ENCODE measurements at places on chromosomes 16 and 17.
A peak's percentile ranks its signal among the peaks of the same experiment; 100 is the strongest.

DNA sequence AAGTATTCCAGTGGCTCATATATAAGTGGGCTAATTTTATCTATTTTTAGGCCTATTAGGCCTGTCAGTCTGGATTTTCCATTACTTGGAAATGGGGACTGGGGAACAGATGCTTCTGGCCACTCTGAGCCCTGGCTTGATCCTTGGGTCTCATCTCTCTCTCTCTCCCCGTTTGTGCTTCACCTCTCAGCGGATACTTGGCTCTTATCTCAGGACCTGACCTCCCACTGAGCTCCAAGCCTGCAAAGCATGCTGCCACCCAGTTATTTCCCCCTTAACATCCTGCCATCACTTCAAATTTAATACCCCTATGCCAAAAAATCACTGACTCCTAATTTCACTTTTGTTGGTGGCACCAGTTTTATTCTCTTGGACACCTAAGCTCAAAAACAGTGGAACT is 4.2 kb downstream of the ZNF843 start:
- no peak for DNase-seq

- DNase-seq: no peak
Measured at GRCh38 chr17:71938340-71939010, 182.3 kb upstream of the SOX9 start.

GRCh38 chr16:73230651-73231050 is 182.7 kb upstream of the ZFHX3 start:
- DNase-seq: no peak

- DNase-seq: peak; percentile 33
Measured at GRCh38 chr17:79023886-79024771, at the start of gene C1QTNF1. C1QTNF1 (plus strand) TSS chr17:79024169; CDS start chr17:79043969, 19,800 bp downstream.

- DNase-seq: peak; percentile 78
Measured at GRCh38 chr16:57530104-57530521, 6.3 kb downstream of the CCDC102A start.

DNA sequence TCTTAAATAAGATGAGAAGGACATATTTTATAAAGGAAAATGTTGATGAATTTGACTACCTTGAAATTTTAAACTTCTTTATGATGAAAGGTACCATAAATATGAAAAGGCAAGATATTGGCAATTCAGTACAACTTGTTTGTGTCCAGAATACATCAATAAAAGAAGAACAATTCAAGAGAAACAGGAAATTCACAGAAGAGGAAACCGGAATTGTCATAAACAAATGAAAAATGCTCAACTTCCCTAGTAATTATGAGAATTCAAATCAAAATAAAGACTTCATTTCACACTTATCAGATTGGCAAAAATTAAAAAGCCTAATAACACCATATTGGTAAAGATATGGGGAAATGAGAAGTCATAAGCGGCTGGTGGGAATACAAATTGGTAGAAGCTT is 54.3 kb downstream of the WSB1 start:
- no peak for DNase-seq

GRCh38 chr16:81127051-81127450 is 30.9 kb upstream of the GCSH start:
- no peak for DNase-seq

DNA sequence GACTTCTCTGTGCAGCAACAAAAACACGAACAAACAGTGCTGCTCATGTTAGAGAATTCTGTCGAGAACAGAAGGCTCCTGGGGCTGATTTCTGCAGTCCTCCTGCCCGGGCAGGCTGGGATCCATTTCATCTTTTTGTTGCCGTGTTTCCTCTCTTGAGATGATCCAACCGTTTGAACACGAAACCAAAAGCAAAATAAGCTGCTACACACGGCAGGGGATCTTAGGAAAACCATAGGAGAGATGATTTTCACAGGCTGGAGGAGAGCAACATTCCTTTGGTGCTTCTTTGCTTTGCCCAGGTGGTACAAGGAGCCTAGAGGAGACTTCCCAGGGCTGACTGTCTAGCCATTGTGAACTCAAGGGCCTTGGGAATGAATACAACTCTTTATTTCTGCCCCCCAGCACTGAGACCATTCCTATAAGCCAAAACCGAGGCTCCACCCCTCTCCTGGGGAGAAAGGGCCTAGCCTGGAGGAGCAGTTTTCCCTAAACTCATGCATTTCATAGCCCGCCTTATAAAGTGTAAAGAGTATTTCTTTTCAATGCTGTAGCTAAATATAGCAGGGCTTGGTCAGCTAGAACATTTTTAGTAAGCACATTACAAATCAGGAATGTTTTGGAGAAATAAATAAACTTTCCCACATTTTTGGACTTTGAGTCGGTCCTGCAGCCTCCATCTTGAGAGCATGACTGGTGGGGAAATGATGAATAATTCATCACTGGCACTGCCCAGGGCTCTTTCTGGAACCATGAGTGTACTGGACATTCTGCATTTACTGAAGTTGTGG is 7.7 kb downstream of the FOXL1 start:
- DNase-seq: no peak

DNA sequence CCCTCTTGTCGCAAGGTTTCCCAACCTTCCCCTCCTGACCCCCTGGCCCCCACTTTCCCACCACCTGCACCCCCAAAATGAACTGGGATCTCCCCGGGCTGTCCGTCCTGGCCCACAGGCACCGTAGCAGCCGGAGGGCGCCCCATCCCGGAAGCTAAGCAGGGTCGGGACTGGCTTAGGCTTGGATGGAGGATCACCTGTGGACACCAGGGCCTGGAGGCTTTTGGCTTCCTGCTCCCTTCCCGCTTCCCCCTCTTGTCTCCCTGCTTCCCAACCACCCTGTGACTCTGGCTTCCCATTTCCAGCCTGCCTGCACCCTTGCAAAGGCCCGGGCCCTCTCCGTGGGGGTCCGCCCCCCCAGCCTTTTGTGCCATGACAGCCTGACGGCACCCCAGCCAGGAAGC is 2291.3 kb downstream of the TP53TG3F start:
- no peak for DNase-seq

DNA sequence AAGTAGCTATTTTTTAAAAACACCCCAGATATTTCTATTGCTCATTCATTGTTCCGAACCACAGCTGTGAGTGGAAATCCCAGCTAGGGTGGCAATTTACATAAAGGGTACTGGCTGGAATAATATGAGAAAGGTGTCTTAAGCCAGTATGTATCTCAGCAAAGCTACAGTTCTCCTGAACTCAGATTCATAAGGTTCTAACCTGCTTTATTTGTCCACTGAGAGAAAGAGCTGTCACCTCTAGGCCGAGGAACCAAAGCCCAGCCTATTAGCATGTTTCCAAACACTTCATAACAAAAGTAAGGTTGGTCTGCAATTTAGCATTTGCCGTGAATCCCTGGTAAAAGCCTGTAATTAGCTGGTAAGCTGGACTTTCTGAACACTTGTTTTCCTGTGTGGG is 57.0 kb upstream of the CLEC19A start:
- no peak for DNase-seq

GRCh38 chr17:63153488-63153887 is 187.5 kb downstream of the TANC2 start:
- no peak for DNase-seq

GRCh38 chr16:84751241-84751640 is 51.4 kb downstream of the USP10 start:
- DNase-seq: peak; percentile 37

GRCh38 chr17:48565925-48566710 is 12.0 kb downstream of the HOXB4 start:
- no peak for DNase-seq

DNA sequence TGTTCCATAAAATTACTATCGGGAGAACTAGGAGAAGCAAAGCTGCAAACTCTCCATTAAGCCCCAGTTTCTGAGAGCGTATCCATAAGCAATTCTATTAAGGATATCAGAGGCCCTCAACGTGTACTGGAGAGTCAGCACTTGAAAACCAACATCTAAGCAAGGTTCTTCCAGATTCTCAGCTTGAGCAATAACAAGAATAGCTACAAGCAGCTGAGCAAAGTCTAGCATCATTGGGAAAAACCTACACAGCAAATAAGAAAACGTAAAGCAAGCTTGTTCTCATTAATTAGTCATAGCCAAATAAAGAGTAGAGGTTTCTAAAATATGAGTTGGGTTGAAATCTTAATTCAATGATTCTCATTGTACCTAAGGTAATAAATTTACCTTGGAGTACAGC is 26.9 kb upstream of the COX10 start:
- DNase-seq: no peak

GRCh38 chr17:5809056-5809455 is 224.7 kb upstream of the NLRP1 start:
- no peak for DNase-seq

GRCh38 chr17:5587438-5588032 is 3.2 kb upstream of the NLRP1 start:
- peak; percentile 86 for DNase-seq

DNA sequence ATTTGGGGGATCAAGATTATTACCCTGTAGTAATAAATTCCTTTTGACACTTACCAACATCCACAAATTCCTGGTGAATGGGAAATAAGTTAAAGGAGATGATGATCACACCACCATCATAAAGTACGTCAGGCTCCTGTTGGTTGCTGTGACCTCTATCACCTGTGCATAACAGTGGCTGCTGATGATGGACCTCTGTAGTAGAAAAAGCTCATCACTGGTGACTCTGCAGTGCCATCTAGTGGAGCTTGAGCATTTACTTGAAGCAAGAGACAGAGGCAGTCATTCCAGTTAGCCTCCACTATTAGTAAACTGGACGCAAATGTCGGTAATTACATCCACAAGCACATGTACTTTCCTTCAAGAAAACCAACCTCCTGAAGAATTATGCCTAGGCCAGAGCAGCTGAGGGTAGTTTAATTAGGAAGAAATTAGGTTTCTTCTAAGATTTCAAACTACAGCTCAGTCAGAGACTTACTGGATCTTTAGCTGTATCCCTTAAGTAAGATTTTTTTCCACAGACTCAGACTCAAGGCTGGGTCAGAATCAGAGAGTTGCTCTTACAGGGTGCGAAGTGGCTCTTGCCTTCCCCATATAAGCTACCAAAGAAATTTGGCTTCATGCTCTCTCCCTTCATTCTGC is 39.3 kb downstream of the CYB561 start:
- peak; percentile 79 for DNase-seq

- no peak for DNase-seq
Measured at GRCh38 chr16:80463326-80463725, 77.5 kb upstream of the DYNLRB2 start.

DNA sequence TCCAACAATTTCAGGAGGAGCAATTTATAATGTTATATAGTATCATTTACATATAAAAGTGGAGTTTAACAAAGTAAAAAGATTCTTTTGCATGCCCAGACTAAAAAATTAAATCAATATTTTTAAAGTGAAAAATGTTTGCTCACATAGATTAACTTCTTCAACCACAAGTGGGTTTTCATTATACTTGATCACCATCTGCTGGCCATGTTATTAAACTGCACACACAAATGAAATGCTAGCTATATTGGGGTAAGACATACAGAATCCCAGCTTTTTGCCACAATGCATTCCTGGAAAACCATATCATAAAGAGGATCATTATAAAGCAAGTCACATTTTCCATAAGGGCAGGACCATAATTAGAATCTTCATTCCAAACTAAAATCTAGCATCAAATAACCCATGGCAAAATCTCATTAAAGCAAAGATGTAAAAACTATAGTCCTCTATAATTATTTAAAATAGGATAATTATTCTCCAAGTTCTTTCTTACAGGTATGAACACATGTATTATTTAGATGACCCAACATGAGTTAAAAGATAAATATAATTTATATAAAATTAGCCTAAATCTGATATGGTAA is 26.3 kb downstream of the CEP112 start:
- DNase-seq: peak; percentile 64

GRCh38 chr17:77487677-77488530 is 347.1 kb downstream of the SEC14L1 start:
- no peak for DNase-seq

GRCh38 chr16:48462106-48462740 is 77.0 kb upstream of the SIAH1 start:
- no peak for DNase-seq

DNA sequence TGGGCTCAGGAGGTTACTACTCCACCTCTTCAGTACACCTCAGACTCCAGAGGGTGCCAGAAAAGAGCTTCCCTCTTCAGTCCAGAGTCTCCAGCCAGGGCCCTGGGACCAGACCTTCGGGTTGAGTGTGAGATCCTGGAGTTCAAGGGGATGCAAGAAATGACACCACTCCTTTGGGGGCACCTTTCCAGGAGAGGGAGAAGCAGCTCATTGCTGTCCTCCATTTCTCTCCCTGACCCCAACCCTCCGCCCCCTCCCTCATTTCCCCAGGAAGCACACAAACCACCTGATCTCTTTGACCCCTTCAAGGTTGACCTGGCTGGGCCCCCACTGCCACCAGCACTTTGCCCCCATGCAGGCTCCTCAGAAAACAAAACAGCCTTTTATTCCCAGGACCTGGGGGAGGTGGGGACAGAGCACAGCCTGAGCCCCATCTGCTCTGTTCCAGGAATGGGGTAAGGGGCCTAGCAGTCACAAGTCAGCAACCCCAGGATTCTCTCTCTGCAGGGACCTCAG is 21.4 kb downstream of the CDH5 start:
- DNase-seq: no peak

GRCh38 chr16:53159781-53160436 is 105.1 kb downstream of the CHD9 start:
- peak; percentile 69 for DNase-seq

GRCh38 chr17:29857823-29858222 is 72.2 kb downstream of the SSH2 start:
- DNase-seq: no peak

- no peak for DNase-seq
Measured at GRCh38 chr17:73302189-73302588, 9.6 kb downstream of the CDC42EP4 start.

DNA sequence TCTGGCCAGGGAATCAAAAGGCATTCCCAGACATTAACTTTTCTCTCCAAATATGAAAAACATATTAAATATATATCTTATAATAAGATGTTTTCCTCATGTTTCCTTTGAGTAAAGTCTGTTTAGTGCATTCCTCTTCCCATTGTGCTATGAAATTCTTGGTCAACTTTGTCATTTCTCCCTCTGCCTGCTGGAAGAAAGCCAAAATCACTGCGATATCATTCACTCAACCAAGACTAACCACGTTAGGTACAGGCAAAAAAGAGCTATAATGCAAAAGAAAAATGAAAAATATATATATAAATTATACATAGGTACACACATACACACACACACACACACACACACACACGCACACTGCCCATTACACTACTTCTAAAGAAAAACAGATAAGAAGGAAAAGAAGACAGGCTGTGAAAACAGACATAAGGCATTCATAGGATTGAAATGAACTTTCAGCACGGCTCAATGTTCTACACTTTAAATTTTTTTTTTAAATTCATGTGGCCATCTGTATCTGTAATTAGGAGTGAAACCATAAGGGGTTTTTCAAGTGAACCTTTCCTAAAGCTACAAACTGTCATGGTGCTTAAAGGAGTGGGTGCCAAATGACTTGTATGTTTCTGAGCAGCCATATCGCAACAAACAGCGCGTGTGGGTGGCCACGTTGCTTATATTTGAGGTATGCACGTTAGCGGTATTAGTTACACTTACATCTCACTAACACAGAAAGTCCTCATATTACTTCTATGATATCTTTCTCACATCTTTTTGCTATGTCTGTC is 71.6 kb upstream of the PSMD7 start:
- DNase-seq: no peak

- no peak for DNase-seq
Measured at GRCh38 chr16:48330189-48330840, 54.9 kb downstream of the SIAH1 start.

- DNase-seq: peak; percentile 51
Measured at GRCh38 chr17:488993-489757, 136.6 kb upstream of the RPH3AL start.
